Right atrium auricular region (tissue), 2 donors: ENCODE measurements at places on chromosomes 6 and 20. TPM values are rescaled to one million over a fixed set of nuclear protein-coding genes. Genes with fewer than 3 reads are reported as not detected.

LAMA4 gene
- total RNA-seq = 47.1 TPM

DNA sequence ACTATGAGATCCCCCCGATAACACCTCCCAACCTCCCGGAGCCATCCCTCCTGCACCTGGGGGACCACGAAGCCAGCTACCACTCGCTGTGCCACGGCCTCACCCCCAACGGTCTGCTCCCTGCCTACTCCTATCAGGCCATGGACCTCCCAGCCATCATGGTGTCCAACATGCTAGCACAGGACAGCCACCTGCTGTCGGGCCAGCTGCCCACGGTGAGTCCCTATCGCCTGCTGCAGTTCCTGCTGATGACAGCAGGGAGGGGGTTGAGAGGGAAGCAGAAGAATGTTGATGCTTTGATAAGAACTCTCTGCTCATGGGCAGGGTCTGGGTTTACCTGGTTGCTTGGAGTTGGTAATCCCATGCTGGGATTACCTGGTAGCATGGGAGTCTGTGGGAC lies 91.9 kb downstream of the TOX2 start:
- H3K27ac ChIP-seq = no peak overlapping the region
- H3K36me3 ChIP-seq = no peaks in the 10 kb centered on the region
- no peaks in the 10 kb centered on the region for H3K27me3 ChIP-seq
- H3K4me3 ChIP-seq = no peak overlapping the region
- DNase-seq = no peak
- H3K4me1 ChIP-seq = no peaks in the 10 kb centered on the region

GRCh38 chr20:4086771-4087687 lies 71.7 kb upstream of the RNF24 start:
- no peaks in the 10 kb centered on the region for H3K36me3 ChIP-seq
- no peak for DNase-seq
- H3K27ac ChIP-seq = no peak overlapping the region
- H3K4me1 ChIP-seq = no peaks in the 10 kb centered on the region
- H3K27me3 ChIP-seq = no peaks in the 10 kb centered on the region
- no peak overlapping the region for H3K4me3 ChIP-seq

GRCh38 chr6:75759207-75759606 lies 10.2 kb downstream of the MYO6 start:
- H3K27me3 ChIP-seq = no peaks in the 10 kb centered on the region
- H3K36me3 ChIP-seq = no peaks in the 10 kb centered on the region
- no peak for DNase-seq
- H3K27ac ChIP-seq = no peak overlapping the region
- H3K4me1 ChIP-seq = no peaks in the 10 kb centered on the region

DNA sequence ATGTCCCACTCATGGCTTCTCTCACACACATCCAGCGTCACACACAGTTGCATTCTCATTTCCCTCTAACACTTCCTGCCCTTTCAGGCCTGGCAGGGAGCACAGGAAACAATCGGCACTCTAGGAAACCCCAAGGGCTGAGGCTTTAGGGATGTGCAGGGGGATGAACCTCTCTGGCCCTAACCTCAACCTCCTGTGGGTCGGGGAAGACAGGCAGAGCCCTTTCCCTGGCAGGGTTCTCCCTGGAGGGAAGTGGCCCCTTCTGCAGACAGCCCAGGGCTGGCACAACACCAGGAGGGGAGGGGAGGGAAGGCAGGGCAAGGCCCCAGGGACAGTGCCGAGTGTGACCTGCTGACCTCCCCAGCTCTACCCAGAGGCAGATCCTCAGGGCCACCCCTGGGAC lies 2.7 kb downstream of the TEAD3 start:
- peaks cover 83% of the 10 kb centered on the region for H3K4me1 ChIP-seq
- peak overlapping the region; percentile 9 for H3K4me3 ChIP-seq
- no peaks in the 10 kb centered on the region for H3K36me3 ChIP-seq
- H3K27me3 ChIP-seq = no peaks in the 10 kb centered on the region

- DNase-seq = no peak
- no peak overlapping the region for H3K4me3 ChIP-seq
- no peaks in the 10 kb centered on the region for H3K27me3 ChIP-seq
- H3K4me1 ChIP-seq = no peaks in the 10 kb centered on the region
- no peak overlapping the region for H3K27ac ChIP-seq
- H3K36me3 ChIP-seq = no peaks in the 10 kb centered on the region
These were observed 156.2 kb upstream of the THBS2 start for GRCh38 chr6:169409742-169410312.

MATN4 gene
- total RNA-seq = not detected

- DNase-seq = no peak
- H3K36me3 ChIP-seq = no peaks in the 10 kb centered on the region
- H3K4me3 ChIP-seq = no peak overlapping the region
- no peaks in the 10 kb centered on the region for H3K27me3 ChIP-seq
- no peaks in the 10 kb centered on the region for H3K4me1 ChIP-seq
- H3K27ac ChIP-seq = no peak overlapping the region
These were observed 16.2 kb upstream of the RSPO3 start for GRCh38 chr6:127102299-127102698.

SMIM8 gene
- 12.1 TPM for total RNA-seq
